Ascending aorta (tissue), 2 donors: ENCODE measurements at places on chromosomes 5 and 9.

DNA sequence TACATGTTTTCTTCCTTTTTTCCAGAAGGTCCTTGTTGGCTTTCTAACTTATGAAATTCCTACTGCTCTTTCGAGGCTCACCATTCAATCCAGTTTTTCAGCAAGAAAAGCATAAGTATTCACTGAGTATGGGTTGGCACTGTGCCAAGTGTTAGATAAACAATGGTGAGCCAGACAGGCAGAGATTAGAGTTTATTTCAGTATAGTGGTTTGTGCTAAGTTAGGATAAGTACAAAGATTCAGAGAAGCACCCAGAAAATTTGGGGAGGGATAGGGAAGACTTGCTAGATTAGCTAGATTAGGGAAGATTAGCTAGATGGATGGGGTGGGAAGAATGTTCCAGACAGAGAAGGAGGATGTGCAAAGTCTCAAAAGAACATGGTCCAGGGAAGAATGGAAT is 122.9 kb downstream of the OXCT1 start:
- peaks cover 4% of the 10 kb centered on the region for H3K36me3 ChIP-seq
- no peak for DNase-seq
- H3K4me3 ChIP-seq: no peak overlapping the region
- peak overlapping the region; percentile 41 for H3K27ac ChIP-seq

GRCh38 chr9:94785215-94786169 is 59.0 kb downstream of the AOPEP start:
- peak overlapping the region; percentile 21 for H3K27ac ChIP-seq
- H3K4me3 ChIP-seq: no peak overlapping the region
- H3K4me1 ChIP-seq: no peaks in the 10 kb centered on the region
- no peaks in the 10 kb centered on the region for H3K27me3 ChIP-seq
- DNase-seq: no peak

- no peak overlapping the region for H3K27ac ChIP-seq
- no peaks in the 10 kb centered on the region for H3K27me3 ChIP-seq
- H3K4me3 ChIP-seq: no peak overlapping the region
Observed at GRCh38 chr9:126947529-126947928, 32.9 kb downstream of the RALGPS1 start.

GRCh38 chr5:156951359-156951758 is 11.7 kb downstream of the TIMD4 start:
- no peak overlapping the region for H3K4me3 ChIP-seq
- H3K36me3 ChIP-seq: no peaks in the 10 kb centered on the region

DNA sequence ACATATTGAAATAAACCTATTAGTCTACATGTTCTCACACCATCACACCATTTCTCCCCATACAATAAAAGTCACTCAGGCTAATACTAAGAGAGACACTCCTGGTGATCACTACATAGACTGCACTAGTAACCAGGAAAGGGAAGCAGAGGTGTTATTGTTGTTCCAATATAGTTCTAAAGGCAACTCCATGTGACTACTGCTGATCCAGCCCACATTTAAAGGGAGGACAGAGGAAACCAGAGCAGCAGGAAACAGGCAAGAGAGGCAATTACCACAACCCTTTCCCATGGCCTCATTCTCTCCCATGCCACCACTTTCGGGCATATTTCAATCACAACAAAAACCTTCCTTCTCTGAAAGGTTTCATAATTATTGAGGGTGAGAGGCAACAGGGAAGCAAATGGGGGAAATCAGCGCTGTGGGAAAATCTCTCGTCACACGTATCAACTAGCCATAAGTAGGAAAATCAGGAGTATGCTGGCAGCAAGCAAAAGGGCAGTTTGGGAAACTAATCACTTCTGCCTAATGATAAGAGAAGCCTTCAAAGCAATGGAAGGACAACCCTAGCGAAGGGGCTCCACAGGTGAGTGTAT is 1.8 kb downstream of the UBAP2 start:
- H3K27ac ChIP-seq: no peak overlapping the region
- H3K27me3 ChIP-seq: no peaks in the 10 kb centered on the region
- H3K4me3 ChIP-seq: no peak overlapping the region
- DNase-seq: peak; percentile 9
- H3K36me3 ChIP-seq: no peaks in the 10 kb centered on the region

GRCh38 chr5:138179277-138179857 is 455 bp downstream of the KIF20A start:
- peak overlapping the region; percentile 82 for H3K4me3 ChIP-seq
- no peaks in the 10 kb centered on the region for H3K4me1 ChIP-seq
- no peak for DNase-seq
- H3K36me3 ChIP-seq: peaks cover 13% of the 10 kb centered on the region
- no peaks in the 10 kb centered on the region for H3K27me3 ChIP-seq

DNA sequence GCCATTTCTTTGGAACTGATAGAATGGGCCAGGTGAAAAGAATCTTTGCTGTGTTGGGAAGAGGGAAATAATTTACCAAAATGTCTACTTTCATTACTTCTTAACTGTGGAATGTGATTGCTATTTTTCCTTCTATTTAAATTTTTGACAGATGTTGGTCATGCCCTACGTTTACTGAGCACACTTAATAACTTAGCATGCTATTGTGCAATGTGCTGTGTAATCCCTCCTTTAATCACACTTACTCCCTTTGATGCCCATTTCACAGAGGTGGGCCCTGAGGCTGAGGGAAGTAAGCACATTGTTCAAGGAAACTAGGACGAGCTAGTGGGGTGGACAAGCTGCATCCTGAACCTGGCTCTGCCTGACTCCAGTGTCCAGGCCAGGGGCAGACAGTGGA is 47.8 kb upstream of the INSYN2B start:
- H3K27ac ChIP-seq: no peak overlapping the region
- DNase-seq: no peak
- H3K36me3 ChIP-seq: no peaks in the 10 kb centered on the region
- H3K27me3 ChIP-seq: no peaks in the 10 kb centered on the region
- no peak overlapping the region for H3K4me3 ChIP-seq

GRCh38 chr5:42915306-42915866 is 103.7 kb upstream of the SELENOP start:
- H3K4me3 ChIP-seq: no peak overlapping the region
- no peaks in the 10 kb centered on the region for H3K27me3 ChIP-seq
- no peaks in the 10 kb centered on the region for H3K4me1 ChIP-seq
- H3K36me3 ChIP-seq: no peaks in the 10 kb centered on the region
- H3K27ac ChIP-seq: no peak overlapping the region

DNA sequence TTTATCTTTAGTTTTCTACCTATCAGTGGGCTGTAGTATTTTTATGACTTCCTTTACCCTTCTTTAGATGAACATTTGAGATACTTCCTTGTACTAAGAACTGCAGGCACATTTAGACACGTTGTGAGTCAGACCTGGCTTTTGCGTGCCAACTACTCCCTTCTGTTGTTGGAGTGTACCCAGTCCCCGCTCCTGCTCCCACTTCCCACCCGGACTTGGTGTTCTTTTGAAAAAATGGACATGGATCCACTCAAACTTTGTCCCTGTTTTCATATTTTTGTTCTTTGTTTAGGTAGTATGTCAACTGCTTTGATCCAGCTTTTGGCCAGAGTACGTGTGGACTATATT is 60.7 kb downstream of the PARP8 start:
- no peak overlapping the region for H3K4me3 ChIP-seq
- H3K27ac ChIP-seq: no peak overlapping the region
- DNase-seq: no peak
- H3K36me3 ChIP-seq: no peaks in the 10 kb centered on the region
- H3K27me3 ChIP-seq: no peaks in the 10 kb centered on the region

DNA sequence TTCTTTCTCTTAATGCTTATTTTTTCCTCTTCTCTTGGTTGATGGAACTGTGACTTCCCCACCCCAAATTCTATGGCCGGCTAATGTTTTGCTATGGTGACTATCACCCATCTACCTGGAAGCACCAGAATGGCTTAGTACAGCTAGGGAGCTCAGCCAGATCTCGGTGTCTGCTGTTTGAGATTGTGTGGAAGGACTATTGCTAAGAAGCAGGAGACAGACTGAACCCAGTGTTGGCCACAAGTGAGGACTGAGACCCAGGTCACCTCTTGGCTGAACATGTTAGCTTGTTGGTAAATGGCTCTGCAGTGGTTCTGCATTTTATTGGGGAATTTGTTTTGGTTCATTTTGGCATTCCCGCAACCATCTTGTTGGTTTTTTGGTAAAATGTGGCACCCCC is 2.7 kb downstream of the PRRC2B start:
- H3K4me1 ChIP-seq: peaks cover 26% of the 10 kb centered on the region
- peak overlapping the region; percentile 84 for H3K4me3 ChIP-seq
- peak overlapping the region; percentile 98 for H3K27ac ChIP-seq
- H3K27me3 ChIP-seq: no peaks in the 10 kb centered on the region

DNA sequence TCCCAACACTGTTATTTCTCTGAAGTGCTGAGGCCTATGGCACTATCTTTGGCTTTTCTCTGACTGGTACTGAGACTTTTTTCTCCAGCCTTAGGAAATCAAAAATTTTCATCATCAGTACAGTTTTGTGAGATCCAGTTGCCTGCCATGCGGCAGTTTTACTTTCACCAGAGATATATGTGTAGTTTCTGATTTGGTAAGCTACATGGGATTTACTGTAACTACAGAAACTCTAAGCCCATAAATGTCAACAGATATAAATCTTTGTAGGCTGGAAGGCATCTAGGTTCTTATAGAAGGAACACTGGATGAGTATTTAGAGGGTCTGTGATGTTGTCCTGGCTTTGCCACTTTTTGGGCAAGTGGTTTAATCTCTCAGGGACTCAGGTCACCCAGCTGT is 69.0 kb downstream of the DOCK2 start:
- H3K27me3 ChIP-seq: no peaks in the 10 kb centered on the region
- no peak for DNase-seq
- H3K27ac ChIP-seq: no peak overlapping the region
- no peak overlapping the region for H3K4me3 ChIP-seq
- H3K36me3 ChIP-seq: no peaks in the 10 kb centered on the region
- no peaks in the 10 kb centered on the region for H3K4me1 ChIP-seq

DNA sequence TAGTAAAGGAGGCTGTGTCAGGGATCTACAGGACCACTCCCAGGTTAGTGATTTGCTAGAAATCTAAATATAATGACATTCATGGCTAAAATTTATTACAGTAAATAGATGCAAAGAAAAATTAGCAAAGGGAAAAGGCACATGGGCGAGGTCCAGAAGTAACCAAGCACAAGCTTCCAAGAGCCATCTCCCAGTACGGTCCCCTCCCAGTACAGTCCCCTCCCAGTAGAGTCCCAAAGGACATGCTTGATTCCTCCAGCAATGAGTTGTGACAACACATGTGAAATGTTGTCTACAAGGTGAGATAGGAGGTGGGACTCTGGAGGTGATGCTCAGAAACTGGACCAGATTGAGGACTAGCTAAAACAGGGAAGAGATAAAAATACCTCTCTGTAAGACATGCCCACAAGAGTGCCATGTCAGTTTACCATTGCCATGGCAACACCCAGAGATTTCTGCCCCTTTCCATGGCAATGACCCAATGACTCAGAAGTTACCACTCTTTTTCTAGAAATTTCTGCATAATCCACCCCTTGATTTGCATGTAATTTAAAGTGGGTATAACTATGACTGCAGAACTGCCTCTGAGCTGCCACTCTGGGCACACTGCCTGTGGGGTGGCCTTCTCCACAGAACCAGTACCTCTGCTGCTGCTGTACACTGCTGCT is 27.9 kb upstream of the CEMIP2 start:
- no peaks in the 10 kb centered on the region for H3K4me1 ChIP-seq
- no peak overlapping the region for H3K27ac ChIP-seq
- no peaks in the 10 kb centered on the region for H3K27me3 ChIP-seq
- no peaks in the 10 kb centered on the region for H3K36me3 ChIP-seq

GRCh38 chr5:13992795-13993194 is 48.3 kb upstream of the DNAH5 start:
- H3K27ac ChIP-seq: no peak overlapping the region
- no peak overlapping the region for H3K4me3 ChIP-seq
- no peaks in the 10 kb centered on the region for H3K36me3 ChIP-seq
- no peaks in the 10 kb centered on the region for H3K4me1 ChIP-seq
- no peak for DNase-seq

GRCh38 chr9:13268469-13268868 is 11.0 kb downstream of the MPDZ start:
- no peaks in the 10 kb centered on the region for H3K27me3 ChIP-seq
- H3K27ac ChIP-seq: no peak overlapping the region
- H3K36me3 ChIP-seq: no peaks in the 10 kb centered on the region
- H3K4me3 ChIP-seq: no peak overlapping the region
- H3K4me1 ChIP-seq: peaks cover 29% of the 10 kb centered on the region
- DNase-seq: no peak

DNA sequence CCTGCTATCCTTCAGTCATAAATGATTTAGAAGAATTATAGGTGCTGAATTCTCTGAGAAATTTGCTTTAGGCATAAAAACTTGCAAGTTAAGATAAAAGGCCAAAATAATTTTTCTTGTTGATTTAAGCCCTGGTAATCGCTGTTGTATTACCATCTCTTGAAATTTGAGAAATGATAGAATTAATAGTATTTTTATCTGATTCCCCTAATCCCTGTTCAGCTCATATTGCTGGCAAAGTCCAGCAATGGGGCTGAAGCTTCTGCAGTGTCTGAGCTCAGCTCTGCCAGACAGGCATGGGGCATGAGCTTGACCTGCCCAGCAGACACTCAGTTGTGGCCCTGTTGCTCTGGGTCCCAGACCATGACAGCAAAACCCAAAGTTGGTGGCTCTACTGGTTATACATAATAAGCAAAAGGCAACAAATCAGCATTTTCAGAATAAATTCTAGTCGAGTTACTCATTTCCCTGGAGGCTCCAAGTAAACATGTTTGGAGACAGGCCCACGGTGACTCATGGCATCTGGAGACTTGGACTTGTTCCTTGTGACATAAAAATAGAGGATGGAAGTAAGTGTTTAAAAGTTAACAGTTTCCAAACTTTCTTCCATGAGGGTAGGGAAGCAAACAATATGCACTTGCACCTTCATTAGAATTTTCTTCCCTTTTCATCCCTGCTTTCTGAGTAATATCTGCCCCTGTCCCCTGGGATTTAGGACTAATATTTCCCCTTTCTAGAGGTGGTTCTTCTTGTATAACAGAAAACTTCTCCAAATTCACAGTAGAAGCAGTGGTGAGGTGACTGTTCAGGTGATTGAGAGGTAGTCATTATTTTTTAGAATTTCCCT is 60.2 kb upstream of the SLC2A8 start:
- peak overlapping the region; percentile 75 for H3K27ac ChIP-seq
- H3K27me3 ChIP-seq: no peaks in the 10 kb centered on the region
- peak overlapping the region; percentile 20 for H3K4me3 ChIP-seq
- DNase-seq: peak; percentile 96
- H3K36me3 ChIP-seq: peaks cover 11% of the 10 kb centered on the region

DNA sequence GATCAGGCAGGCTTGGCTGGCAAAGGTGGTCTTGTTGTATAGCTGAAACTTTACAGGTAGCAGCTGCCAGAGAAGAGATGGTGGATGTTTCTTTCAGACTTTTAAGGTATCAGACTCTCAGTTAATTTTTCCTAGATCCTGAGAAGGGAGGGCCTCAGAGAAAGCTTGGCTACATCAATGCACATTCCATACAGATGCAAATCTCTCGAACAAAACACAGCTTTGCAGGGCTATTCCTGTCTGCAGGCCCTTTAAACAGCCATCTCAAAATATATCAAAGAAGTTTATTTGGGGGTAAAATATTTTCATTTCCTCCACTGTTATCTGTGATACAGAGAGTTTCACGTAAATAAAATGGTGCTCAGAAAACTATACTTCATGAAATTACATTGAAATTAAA is 1584.4 kb downstream of the EFNA5 start:
- H3K27me3 ChIP-seq: no peaks in the 10 kb centered on the region
- H3K4me1 ChIP-seq: no peaks in the 10 kb centered on the region
- H3K27ac ChIP-seq: no peak overlapping the region
- DNase-seq: no peak
- H3K4me3 ChIP-seq: no peak overlapping the region

- no peaks in the 10 kb centered on the region for H3K36me3 ChIP-seq
- no peaks in the 10 kb centered on the region for H3K27me3 ChIP-seq
- no peaks in the 10 kb centered on the region for H3K4me1 ChIP-seq
- DNase-seq: no peak
Observed at GRCh38 chr5:50576686-50577256, 89.7 kb upstream of the PARP8 start.
